ENCODE measurements at places on chromosomes 6 and 20.

DNA sequence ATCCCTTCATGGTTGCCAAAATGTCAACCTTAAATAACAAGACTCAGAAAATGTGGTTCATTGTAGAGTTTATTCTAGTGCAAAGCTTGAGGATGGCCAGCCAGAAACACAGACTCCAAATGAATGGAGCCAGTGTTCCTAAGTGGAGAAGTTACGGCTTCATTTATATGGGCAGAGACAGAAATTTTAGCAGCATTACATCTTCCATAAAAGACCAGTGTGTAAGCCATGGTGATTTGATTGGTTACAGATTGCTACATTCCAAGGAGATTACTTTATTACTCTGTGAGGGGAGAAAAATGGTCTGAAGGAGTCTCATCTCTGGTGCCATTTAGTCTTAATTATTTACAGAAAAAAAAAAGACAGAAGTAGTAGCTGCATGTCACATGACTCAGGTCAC, 97.8 kb downstream of the OTOR start:
- DNase-seq: no peak

DNA sequence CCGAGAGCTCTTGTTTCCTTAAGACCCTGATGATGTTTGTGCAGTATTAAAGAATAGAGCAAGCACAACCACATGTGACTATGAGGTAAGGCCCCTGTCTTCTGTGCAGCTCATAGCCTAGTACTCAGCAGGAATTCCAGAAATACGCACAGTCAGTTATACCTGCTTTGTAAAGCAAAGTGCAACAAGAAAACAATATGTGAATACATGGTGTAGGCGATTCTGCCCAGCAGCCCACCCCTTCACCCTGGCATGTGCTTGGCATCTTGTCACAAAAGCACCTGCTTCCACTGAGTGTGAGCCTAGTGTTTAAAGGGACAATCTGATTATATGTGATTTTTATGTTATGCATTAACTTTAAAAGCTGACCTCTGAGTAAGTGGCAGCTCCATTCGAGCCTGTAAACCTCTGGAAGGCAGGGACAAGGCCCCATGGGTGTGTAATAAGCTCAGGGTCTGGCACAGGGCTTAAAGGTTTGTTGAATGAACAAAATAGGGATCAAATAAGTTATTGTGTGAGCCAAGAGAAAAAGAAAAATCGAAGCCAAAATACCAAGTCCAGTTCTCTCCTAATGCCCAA, 148.7 kb downstream of the DOK5 start:
- no peak for DNase-seq

DNA sequence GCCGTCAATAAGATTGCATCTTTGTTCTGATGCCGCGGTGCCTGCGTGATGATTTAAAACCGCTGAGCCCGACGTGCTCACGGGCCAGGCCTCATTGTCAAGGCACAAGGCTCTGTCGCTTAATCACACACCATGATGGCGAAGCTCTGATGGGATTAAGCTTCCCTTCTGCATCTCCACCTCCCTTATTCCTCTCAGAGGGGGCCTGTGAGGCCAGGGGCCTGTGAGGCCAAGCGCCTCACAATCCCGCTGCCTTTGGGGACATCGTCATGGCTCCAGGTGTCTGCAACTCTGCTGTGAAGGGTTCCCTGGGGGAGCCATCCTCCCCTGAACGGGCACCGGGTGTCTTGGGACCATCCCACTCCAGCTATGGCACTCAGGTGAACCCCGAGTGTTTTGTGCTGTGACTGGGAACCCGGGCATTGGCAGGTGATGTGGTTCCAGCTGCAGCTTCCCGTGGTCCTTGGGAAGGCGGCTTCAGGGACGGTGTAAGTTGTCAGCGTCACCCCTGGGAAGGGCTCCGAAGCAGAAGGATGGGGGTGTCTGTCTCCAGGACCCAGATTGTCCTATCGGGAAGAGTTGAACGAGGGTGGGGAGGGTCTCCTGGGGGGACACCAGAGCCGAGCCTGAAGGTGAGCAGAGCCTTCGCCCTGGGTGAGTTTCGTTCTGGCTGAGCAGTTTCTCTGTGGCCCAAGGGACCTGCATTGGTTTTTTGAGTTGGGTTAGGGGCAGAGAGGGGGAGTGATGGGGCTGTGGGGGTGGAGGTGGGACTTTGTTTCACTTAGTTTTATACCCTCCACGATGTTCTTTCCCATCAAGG, 18.0 kb upstream of the BHLHE23 start:
- no peak for DNase-seq

- DNase-seq: no peak
Measured at GRCh38 chr6:46184114-46184513, 13.3 kb upstream of the ENPP5 start.

DNA sequence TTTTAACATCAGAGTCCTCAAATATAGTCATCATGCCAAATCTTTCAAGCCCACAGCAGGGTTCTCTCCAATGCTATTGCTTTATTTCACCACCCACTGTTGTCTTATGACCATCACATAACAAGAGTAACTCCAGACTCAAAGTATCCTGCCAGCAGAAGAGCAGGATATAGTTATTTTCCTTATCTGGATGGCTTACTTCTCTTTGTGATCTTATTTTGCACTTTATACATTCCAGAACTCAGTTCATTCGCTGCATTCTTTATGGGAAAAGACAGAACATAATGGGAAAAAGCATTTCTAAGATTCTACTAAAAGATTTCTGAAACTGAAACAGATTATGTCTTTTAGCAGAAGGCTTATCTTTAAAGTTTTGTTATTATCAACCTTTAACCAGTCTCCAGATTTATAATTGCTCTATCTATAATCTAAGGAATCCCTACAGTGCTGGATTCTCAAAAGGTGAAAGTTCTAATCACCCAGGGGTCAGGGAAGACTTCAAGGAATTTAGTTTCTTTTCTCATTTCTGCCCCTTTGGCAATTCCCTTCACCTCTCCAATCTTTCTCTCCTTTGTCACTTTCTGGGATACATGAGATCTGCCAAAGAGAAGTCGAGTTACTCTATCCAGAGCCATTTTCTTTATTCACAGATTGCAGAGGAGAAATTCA, 190.4 kb downstream of the TPBG start:
- DNase-seq: no peak
